ENCODE measurements at places on chromosomes 6 and 20.

GRCh38 chr6:137008204-137008603, 36.6 kb downstream of the IL20RA start:
- no peak for DNase-seq

GRCh38 chr6:127343809-127344659, 625 bp upstream of the ECHDC1 start:
- peak; percentile 12 for DNase-seq

DNA sequence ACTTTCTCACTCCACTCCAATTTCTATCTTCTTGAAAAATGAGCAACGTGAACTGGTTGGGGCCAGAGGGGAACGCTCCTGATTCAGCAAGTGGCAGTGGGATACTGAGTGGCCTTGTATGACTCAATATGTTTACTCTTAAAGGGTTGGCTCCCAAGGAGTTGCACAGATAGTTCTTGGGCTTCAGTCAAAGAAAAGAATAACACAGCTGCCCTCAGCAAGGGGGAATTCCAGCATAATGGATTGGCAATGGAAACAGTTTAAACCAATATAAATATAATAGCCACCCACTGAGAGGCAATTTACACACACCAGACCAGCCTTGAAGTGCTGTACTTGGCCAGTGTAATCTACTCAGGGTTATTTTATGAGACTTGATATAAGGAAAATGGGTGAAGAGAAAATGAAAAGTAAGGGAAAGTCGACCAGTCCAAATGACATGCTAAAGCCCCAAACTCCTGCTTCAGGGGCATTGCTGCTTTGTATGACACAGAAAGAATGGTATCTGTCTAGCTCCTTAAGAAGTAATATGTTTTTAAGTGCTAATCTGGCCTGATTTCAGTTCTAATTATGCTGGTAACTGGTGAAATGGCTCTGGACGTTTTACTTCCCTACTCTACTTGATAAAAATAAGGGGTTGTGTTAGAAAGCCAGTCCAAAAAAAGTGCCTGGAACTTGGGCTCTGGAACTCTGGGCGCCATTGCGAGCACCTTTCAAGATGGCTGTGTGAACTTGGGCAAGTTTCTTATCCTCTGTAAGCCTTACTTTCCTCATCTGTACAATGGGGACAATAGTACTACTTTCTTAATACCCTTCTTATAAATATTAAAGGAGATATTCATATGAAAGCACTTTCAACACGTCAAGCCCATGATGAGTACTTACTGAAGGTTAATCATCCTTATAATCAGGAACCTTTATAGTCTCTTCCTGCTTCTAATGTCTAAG, 712.9 kb upstream of the MAP3K7 start:
- DNase-seq: no peak

- DNase-seq: no peak
Measured at GRCh38 chr6:72783666-72784065, 161.8 kb downstream of the KCNQ5 start.

GRCh38 chr6:124999105-124999764, 37.0 kb downstream of the RNF217 start:
- DNase-seq: no peak

DNA sequence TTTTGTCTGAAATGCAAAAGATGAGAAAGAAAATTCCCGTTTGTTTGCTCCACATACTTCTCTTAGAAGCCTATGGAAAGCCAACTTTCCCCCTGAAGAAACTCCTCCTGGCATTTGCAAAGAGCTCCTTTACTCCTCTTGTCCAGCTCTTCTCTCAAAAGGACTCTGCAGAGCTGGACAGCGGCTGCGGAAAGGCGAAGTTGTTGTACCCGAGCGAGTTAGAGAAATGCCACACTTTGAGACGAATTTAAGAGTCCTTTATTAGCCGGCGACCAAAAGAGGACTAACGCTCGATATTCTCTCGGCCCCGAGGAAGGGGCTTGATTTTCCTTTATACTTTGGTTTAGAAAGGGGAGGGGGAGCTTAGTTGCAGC, 157.8 kb downstream of the TRIM27 start:
- no peak for DNase-seq

- no peak for DNase-seq
Measured at GRCh38 chr6:170182781-170183120, 108.1 kb downstream of the DLL1 start.

DNA sequence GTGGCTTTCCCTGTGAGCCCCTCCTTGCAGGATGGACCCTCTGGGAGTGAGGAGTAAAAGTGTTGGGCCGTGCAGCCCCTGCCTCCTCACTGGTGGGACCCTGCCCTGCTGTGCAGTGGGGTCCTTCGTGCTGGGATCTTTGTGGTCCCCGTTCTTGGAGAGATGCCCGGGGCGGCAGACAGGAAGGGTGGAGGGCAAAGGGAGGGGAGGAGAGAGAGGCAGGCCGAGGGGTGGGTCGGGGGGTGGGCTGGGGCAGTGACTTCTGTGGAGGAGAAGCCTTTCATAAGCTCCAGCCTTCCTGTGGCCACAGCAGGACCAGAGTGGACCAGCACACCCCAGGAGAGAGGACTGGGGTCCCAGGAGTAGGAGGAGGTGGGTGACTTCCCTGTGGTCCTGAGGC, at the start of gene COL20A1:
Gene COL20A1, plus strand, starts transcription at position 283 of the 400 bp plus-strand sequence. CDS start 1,922 bp downstream, outside the sequence.
- DNase-seq: no peak

DNA sequence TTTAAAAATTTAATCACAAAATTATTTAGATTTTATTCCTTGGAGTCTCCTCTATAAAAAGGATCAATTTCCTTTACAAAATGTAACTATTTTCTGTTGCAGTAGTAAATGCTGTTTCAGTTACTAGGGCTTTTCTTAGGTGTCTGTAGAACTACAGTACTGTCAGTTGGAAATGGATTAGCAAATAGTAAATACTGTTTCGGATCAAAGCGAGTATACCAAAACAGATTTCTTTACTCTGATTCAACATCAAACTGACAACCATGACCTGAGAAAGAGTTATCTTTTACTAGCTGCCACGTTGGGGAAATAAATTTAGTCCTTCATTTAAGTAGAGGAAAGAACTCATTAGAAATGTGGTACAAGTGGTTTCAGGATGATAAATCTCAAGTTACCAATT, 172.5 kb downstream of the HS3ST5 start:
- DNase-seq: no peak

- DNase-seq: no peak
Measured at GRCh38 chr6:41427642-41428335, 92.4 kb downstream of the NCR2 start.

- DNase-seq: no peak
Measured at GRCh38 chr6:4817551-4817950, 41.3 kb downstream of the CDYL start.

- DNase-seq: no peak
Measured at GRCh38 chr20:2871111-2871465, 2.2 kb upstream of the PTPRA start.

DNA sequence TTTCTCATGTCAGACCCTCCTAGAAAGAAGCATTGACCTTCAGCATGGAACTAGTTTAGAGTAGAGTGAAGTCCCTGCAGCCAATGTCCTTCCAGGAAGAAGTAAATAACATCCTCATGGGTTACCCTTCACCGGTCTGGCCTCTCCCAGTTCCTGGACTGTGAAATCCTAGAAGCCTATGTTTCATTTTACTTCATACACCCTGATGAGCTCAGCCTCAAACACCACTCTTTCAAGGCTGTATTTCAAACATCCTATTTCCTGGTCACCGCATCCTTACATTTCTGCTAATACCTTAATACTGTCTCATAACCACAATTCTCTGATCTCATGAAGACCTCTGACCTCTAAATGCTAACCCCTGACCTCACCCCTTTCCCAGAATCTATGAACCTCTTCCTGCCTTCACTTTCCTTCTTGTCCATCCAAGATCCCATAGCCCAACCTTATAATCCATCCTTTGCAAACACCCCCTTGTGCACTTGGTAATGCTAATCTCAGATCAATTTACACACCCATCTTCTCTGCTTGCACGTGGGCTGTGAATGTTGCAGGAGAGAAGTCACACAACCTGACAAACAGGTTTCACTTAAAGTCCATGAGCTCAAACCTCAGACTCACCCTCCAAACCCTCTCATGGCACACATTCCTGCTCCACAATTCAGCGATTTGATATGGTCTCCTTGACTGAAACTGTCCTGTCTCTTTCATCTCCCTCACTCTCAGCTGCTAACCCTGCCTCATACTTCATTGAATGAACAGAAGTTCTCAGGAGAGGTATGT, 30.2 kb downstream of the SLC2A10 start:
- no peak for DNase-seq

DNA sequence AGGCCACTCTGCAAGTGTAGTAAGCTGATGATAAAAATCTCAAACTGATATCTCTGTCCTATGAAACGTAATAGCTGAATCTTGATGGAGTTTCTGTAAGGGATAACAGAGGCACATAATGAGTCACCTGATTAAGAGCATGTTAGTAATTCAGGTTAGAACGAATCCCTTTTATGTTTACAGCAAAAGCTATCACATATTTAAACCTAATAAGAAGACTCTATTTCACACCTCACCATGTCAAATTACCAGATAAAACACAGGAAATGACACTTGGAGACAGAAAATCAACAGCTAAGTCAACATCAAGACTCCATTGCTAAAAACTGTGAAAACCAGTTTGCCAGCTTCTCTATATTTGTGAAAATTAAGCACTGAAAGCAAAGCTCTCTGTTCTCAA, 11.8 kb downstream of the CST7 start:
- DNase-seq: no peak

DNA sequence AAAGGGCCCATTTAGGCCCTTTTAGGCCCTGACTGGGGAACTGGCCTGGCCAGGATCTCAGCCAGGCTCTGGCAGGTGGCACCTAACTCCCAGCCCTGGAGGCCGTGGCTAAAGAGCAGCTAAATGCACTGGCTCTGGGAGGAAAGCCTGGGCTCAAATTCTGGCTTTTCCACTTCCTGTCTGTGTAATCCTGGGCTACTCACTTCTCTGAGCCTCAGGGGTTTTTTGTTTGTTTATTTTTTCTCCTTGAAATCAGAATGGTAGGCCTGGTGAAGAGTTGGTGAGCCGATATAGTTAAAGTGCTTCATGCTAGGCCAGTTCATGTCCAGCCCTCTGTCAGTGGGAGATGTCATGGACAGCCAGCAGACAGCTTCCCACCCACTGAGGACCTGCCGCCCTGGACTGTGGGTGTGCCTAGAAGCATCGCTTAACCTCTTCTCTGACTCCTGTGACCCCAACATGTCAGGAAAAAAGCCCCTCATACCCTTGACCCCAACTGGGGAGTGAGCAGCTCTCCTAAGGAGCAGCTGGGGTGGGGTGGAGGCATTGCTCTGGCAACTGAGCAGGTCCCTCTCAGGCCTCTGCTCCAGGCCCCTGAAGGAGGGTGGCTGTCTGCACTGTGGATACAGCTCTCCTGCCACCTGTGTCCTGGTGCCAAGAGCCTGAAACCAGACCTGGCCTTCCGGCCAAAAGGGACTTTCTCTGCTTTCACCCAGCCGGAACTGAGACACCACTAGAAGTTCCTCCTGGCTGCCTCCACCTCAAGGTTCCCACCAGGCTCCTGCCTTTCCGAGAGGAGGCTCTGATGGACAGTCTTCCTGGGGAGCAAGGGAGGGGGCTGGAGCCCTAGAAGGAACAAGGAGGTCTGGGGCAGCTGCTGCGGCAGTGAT, 57.2 kb upstream of the MYL9 start:
- DNase-seq: no peak

GRCh38 chr6:166907373-166907841, 48.9 kb downstream of the RNASET2 start:
- DNase-seq: peak; percentile 24

GRCh38 chr6:108453601-108454185, 107.0 kb upstream of the FOXO3 start:
- DNase-seq: no peak

DNA sequence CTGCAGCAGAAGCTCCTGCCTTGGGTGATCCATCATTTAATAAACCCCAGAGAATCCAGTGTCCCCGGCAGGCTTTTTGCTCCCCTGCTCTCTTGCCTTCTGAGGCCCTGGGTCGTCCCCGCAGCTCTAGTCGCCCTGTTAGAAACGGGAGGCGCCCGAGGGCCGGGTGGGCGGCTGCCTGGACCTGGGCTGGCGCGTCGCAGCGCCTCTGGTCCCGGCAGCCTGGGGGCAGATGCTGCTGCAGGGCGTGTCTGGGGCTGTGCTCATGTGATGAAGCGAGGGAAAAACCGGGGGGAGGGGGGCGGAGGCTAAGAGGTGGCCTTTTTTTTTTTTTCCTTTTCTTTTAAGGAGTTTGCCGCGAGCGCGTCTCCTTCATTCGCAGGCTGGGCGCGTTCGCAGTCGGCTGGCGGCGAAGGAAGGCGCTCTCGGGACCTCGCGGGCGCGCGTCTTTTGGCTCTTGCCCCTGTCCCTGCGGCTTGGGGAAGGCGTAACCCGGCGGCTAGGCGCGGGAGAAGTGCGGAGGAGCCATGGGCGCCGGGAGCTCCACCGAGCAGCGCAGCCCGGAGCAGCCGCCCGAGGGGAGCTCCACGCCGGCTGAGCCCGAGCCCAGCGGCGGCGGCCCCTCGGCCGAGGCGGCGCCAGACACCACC, 394 bp downstream of the AKAP12 start:
- peak; percentile 49 for DNase-seq

GRCh38 chr20:61881416-61881815, 184.3 kb downstream of the TAF4 start:
- DNase-seq: no peak

DNA sequence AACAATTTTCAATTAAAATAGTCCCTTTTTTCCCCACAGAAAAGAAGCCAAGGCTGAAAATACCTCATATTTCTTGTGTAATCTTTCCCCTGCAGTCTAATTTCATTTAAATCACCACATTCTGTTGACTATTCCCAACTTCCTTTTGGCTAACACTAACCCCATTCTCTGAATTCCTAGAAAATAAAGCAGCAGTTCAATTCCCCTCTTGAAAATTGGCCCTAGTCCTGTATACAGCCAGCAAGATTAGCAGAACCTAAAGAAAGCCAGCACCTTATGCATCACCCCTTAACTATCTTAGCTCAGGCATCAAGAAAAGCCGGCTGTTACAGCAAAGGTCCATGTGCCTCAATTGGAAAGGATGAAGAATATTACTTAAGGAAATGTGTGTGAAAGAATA, 69.7 kb downstream of the MDN1 start:
- no peak for DNase-seq

DNA sequence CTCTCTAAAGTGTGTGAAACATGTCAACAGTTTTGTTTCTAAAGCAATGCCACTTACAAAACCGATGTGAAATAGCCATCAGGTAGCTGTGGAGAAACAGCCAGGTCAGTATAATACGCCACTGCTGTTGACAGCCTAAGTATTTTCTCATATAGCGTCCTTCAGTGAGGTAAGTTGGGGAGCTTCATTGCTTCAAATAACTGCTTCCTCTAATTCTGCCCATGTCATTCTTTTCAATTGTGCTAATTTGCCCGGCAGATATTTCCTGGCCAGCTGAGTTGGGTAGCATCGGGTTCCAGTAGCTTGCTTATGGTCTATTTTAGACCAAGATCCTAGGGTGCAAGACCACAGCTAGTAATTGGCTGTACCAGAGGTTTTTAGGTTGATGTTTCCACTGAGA, 2.1 kb upstream of the ARMC2 start:
- no peak for DNase-seq

Measured in activated CD4-positive, alpha-beta T cell treated with anti-CD3 and anti-CD28 coated beads, Interleukin-2, amount 50 U/mL, for 16 hours (primary cell).